Effector CD4-positive, alpha-beta T cell (primary cell): ENCODE measurements at places on chromosomes 6 and 20.

DNA sequence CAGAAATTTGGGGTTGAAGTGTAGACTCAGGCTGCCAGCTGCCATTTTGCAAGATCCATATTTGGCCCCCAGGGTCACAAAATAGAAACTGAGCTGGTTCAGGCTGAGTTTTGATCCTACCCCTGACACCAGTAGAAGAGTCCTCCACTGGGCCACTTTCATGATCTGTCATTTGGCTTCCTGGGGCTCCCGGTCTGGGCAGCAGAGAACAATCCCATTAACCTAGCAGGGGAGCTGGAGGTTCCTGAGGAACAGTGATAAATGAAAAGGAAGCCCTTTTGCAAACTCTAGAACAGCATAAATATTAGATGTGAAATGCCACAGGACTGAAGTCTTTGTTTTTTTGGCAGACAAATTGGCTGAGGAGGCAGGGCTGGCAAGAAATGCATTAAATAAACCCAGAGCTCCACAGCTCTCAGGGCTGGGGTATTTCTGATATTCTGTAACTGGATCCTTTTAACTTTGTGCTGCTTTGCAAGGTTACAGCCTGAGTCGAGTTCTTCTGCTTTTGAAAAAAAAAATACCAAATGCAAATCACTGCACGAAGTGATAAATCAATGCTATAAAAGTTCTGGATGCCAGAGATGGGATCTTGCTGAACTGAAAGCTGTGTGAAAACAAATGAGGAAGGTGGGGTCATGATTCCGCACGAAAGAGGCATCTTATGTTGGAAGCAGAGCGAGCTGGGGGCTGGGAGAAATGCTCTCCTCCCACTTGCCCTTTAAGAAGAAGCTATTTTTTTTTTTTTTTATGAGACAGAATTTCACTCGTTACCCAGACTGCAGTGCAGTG is 64.4 kb downstream of the SULF2 start:
- DNase-seq, result no peak

GRCh38 chr6:19896693-19897010 is 59.5 kb downstream of the ID4 start:
- no peak for DNase-seq

- DNase-seq, result no peak
These were observed 849.2 kb upstream of the HS3ST5 start for GRCh38 chr6:115191989-115192388.

DNA sequence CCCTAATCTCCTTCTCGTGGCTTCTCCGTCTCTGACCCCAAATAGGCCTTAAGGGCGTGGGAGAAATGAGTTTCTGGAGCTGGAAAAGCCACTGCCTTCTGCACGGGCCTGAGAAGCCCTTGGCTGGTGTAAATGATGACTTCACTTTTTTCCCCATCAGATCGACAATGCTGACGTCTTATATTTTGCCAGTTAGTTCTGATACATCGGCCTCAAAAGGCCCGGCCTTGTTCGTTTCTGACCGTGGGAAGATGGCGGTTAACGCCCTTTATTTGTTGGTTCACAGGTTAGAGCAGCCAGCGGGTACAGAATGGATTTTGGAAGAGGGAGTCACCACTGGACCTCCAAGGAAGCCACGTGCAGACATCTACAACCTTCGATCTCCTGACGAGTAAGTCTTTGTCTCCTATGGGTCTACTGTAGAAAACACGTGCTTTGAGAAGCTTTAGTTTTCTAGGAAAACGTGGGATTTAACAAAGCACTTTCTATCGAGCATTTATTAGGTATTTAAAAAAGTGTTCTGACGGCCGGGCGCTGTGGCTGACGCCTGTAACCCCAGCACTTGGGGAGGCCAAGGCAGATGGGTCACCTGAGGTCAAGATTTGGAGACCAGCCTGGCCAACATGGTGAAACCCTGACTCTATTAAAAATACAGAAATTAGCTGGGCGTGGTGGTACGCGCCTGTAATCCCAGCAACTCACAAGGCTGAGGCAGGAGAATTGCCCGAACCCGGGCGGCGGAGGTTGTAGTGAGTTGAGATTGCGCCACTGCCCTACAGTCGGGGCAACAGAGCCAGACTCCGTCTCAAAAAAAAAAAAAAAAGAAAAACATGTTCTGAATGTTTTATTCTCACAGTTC is 1.2 kb upstream of the ZNFX1 start:
- peak; percentile 15 for DNase-seq

- no peak for DNase-seq
These were observed 68.8 kb downstream of the TSHZ2 start for GRCh38 chr20:53040693-53041589.
